Activated CD4-positive, alpha-beta T cell treated with anti-CD3 and anti-CD28 coated beads, Interleukin-2, amount 50 U/mL, for 16 hours (primary cell): ENCODE measurements at places on chromosomes 3 and 15.
A peak's percentile ranks its signal among the peaks of the same experiment; 100 is the strongest.

DNA sequence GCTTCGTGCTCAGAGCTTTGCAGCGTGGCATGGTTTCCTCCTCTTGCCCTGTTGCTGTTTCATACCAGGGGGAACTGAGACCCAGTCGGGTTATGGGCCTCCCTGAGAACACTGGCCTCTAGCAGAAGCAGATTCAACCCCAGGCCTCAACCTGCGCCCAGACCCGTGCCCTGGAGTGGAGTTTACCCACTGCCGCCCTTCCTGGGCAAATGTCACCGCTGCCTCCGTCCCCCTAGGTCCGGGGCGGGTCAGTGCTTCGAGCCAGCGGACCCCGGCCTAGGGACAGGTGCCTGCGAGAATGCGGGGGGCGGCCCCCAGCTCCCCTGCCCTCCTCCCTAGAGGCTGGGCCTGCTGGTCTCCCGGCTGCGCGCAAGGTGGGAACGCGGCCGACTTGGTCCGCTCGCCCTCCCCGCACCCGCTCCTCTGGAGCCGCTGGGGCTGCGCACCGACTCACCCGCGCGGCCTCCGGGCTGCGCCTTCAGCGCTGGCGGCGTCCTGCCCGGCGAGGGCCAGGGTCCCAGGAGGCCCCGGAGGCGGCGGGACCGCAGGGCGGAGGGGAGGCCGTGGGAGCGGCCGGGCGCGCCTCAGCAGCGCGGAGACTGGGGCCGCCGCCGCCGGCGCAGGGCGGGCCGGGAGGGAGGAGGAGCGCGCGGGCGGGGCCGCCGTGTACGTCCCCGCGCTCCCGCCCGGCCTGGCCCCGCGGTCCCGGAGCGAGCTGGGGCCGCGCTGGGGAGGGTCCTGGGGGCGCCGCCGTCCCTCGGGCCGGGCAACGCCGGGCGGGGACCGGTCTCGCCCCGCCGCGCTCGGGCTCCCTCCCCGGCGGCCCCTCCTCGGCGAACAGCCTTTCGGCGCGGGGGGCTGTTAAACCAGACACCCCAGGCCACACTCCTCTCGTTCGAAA is at the start of gene PIGZ:
PIGZ (minus strand) TSS at position 601 of the 901 bp plus-strand sequence. CDS start 16,802 bp downstream, outside the sequence.
- peak; percentile 30 for DNase-seq

- no peak for DNase-seq
Observed at GRCh38 chr15:43941555-43941954, 114.8 kb downstream of the WDR76 start.

GRCh38 chr3:127899766-127900165 is 15.3 kb upstream of the KBTBD12 start:
- no peak for DNase-seq

GRCh38 chr15:49848282-49848724 is 227.5 kb downstream of the DTWD1 start:
- no peak for DNase-seq

GRCh38 chr3:30426293-30426993 is 180.0 kb upstream of the TGFBR2 start:
- no peak for DNase-seq

DNA sequence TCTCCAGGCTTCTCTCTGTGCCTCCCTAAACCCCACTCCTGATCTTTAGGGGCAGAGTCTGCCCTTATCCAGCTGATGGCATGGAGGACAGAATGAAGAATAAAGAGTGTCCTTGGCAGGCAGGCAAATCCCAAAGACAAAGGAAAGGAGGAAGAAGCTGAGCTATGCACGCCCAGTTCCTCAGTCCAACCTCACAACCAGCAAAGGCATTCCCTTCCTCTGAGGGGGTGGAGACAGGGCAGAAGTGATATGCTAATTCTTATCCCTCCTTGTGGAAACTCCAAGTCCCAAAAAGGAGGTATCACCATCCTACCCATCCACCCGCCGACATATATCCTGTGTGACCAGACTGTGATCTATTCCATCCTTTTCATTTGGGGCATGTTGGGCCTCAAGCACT is 10.5 kb upstream of the CCDC54 start:
- no peak for DNase-seq

GRCh38 chr15:42175671-42176070 is 19.2 kb upstream of the PLA2G4F start:
- no peak for DNase-seq

GRCh38 chr3:134306320-134306719 is 55.7 kb upstream of the RYK start:
- DNase-seq: no peak

- DNase-seq: no peak
Observed at GRCh38 chr15:93414576-93415231, 325.7 kb upstream of the RGMA start.

- DNase-seq: no peak
Observed at GRCh38 chr3:58528629-58529028, 8.4 kb downstream of the ACOX2 start.

- no peak for DNase-seq
Observed at GRCh38 chr3:63344661-63345060, 66.6 kb downstream of the SYNPR start.

GRCh38 chr3:101383656-101384055 is 63.3 kb upstream of the IMPG2 start:
- no peak for DNase-seq

GRCh38 chr3:8596321-8597218 is 48.0 kb downstream of the SSUH2 start:
- DNase-seq: no peak

GRCh38 chr3:154129625-154130024 is 8.4 kb downstream of the ARHGEF26 start:
- DNase-seq: no peak

- DNase-seq: no peak
Observed at GRCh38 chr3:124117486-124117885, 125.6 kb upstream of the ROPN1 start.

DNA sequence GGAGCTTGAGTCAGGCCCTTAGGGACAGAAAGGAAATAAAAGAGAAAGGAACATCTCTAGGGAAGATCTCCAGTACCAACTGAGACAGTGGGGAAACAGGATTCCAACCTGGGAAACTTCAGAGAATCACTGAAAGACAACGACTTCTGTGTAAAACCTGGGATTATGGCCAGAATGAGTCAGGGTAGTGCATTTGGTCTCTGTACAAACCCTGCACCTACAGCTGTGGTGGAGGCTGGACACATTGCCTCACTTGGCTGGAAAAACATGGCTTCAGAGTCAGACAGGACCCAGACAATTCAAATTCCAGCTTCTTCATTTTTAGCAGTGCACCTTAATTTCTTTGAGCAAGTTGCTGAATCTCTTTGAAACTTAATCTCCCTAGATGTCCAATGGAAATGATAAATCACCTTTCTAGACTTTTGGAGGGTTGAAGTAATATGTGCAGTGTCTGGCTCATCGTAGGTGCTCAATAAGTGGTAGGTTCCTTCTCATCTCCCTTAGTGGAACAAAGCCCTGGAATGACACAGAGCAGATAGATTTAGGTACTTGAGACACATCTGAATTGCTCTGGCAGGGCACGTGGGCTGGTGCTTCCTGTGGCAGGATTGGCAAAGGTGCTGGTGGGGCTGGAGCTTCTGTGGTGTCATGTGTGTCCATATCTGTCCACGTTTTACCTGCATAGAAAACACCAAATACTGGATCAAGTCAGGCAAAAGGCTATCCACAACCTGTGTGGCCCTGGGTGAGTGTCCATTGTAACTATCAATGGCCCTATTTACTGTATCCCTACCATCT is 6.1 kb upstream of the CLSTN2 start:
- no peak for DNase-seq

DNA sequence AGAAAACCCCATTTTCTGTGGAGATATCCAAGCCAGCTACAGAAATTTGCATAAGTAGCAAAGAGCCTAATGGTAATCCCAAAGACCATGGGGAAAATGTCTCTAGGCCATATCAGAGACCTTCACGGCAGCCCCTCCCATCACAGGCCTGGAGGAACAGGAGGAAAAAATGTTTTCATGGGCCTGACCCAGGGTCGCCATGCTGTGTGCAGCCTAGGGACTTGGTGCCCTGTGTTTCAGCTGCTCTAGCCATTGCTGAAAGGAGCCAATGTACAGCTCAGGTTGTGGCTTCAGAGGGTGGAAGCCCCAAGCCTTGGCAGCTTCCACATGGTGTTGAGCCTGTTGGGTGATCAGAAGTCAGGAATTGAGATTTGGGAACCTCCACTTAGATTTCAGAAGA is 1150.7 kb downstream of the OTOL1 start:
- no peak for DNase-seq

GRCh38 chr15:41506796-41507341 is 6.8 kb downstream of the LTK start:
- DNase-seq: no peak

GRCh38 chr3:126982126-126982470 is 817 bp upstream of the PLXNA1 start:
- DNase-seq: peak; percentile 49

GRCh38 chr15:77991029-77991406 is 86.5 kb downstream of the TBC1D2B start:
- no peak for DNase-seq

DNA sequence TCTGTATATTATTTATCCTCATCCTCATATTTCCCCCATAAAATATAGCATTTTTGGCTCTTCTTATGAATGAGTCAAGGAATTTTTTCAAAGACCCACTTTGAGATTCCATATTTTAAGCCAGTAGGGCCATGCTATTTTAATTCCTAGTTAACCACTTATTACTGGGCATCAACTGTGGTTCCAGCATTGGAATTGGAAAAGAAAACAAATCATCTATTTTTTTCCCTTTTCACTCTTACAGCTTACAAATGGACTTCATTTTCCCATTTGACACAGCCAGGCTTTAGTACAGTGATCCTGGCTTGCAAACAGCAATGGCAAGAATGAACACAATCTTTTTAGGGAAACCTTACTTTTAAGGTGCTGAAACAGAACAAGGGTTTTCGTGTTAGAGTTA is 19.4 kb upstream of the PLCL2 start:
- no peak for DNase-seq

DNA sequence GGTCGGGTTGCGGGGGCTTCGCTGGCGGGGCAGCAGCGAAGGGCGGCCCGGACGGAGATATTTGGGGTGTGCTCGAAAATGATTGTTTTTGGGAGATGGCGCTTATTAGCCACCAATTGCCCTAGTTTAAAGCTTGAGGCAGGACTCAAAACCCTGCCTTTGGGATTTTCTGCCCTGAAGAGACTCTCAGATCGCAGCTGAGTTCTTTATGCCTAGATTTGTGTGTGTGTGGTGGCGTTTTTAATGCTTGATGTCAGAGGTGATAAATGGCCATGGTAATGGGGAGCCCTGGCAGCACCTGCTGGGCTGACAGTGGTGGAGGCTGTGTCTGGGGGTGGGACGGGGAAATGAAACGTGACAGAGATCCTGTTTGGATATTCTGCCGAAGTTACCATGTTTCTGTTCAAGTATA is 604 bp downstream of the KCTD6 start:
- peak; percentile 29 for DNase-seq

GRCh38 chr3:25151281-25151902 is 276.7 kb upstream of the RARB start:
- no peak for DNase-seq
